ENCODE measurements at places on chromosomes 2 and 18.

- DNase-seq: peak; percentile 68
Observed at GRCh38 chr18:63949068-63949737, at the start of gene HMSD. TSS of gene HMSD (plus strand) at chr18:63949301. CDS start at chr18:63953456, 4,155 bp downstream.

- peak; percentile 32 for DNase-seq
Observed at GRCh38 chr2:25912851-25913695, 34.8 kb upstream of the ASXL2 start.

DNA sequence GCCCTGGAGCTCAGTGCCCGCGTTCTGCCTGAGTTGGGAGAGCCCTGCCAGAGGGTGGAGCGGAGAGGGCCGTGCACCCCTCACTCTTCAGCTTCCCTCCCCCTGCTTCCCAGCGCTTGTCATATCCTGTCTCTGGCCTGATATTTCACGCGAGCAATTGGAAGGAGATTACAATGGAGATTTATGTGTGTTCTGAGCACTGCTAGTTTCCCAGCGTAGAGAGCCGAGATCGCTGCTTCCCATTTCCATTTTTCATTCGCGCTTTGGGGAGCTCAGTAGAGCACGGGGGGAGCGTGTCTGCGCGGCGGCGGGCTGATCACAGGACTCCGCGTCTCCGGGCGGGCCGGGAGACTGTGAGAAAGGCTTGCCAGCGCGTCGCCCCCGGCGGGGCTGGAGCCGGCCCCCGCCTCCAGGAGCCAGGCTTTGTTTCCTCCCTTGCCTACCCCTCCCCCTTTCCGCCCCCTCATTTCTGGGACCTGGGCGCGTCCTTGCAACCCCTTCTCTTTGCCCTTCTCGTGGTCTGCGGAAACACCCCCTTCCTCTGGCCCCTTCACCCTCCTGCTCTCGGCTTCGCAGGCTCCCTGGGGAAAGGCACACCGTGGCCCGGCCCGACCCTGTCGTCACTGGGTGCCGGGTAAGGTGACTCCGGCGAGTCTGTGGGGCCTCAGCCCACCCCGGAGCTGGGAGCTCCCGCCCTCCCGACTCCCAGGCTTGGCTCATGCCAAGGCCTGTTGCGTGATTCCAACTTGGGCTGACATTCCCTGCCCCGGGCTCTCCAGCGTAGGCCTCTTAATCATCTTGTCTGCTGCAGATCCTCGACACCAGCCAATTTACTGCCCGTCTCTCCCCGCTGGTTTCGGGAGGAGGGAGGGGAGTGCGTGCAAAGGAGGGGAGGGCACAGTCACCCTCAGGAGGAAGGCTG, 5.8 kb downstream of the DLX2 start:
- peak; percentile 92 for DNase-seq

- no peak for DNase-seq
Observed at GRCh38 chr2:152971685-152972084, 253.3 kb downstream of the ARL6IP6 start.

DNA sequence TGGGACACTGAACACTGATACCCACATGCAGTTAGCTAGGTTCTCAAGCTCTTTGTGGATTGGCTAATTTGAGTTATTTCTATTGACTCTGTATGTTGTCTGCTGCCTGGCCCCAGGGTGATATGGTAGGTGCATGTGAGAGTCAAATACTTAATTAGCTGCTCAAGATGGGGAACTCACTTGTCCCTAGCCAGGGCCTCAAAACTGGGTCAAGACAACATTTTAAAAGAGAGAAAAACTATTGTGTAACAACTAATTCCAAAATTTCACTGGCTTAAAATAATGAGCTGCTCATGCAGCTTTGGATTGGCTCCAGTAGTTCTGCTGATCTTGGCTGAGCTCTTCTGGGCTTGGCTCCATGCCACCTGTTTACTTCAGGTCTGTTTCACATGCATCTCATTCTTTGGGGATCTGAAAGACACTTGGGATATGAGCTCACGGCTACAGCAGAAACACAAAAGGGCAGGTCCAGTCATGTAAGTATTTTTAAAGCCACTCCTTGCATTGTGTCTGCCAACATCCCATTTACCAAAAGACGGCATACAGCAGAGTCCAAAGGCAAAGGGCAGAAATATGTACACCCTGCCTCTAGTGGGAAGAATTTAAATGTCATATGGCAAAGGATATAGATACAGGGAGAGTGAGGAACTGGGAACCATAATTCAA, 716.8 kb downstream of the SUCLG1 start:
- DNase-seq: peak; percentile 0

DNA sequence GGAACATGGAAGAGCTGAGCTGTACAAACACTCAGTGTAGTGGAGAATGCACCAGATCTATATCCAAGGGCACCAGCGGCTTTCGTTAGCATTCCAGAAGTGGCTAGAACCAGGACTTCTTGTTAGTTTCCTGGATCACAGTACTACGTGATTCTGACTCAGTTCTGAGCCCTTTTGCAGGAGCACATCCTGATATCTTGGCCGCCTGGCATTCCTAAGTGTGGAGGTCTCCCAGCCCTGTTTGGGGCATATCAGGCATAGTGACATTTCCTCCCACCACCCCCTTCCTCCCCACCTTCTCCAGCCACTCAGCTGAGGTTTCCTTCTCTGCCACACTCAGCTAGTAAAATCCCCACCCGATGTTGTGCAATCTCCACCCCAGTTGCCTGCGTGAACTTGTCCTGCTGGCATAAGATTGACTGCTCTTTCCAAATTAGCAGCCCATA, 63.4 kb downstream of the BMP10 start:
- peak; percentile 54 for DNase-seq

DNA sequence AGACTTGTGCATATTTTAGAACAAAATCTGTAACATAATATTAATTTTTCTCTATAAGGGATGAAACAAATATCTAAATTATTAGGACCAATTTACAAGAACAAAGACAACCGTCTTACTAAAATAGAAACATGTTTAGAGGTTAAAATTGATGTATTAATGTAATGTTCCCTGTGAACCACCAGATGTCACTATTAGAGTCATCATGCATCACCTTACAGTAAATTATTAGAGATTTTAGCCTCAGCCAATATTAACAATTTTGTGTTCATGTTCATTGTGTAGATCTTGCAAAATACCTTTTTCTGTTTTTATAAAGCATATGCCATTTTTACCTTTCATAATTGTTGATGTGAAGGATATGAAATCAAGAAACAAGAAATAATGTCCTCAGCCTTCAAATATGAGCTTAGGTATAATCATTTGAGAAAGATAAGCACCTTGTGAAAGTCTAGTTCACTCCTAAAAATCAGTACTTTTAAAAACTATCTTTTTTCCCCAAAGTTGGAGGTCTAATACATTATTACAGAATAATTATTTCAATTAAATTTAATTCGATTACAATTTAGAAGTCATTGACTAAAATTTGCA, 344.3 kb upstream of the KCNH7 start:
- DNase-seq: peak; percentile 2

DNA sequence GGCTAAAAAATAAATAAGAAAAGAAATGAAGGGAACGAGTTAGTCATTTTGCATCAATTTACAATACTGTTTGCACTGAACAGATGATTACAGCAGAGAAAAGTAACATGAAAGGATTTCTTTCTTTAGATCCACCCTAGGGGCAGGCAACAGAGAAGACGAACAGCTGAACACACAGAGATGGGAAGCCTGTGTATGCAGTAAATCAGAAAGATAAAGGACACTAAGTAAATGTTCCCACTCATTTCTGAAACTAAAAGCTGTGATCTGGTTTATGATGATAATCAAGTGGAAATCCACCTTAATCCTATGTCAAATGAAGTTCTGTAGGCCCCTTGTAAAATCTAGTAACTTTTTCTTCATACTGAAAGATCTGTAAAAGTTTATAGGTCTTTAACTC, 54.2 kb downstream of the AKAIN1 start:
- no peak for DNase-seq

GRCh38 chr18:64720781-64721464, 572.0 kb upstream of the LINC00305 start:
- DNase-seq: no peak

DNA sequence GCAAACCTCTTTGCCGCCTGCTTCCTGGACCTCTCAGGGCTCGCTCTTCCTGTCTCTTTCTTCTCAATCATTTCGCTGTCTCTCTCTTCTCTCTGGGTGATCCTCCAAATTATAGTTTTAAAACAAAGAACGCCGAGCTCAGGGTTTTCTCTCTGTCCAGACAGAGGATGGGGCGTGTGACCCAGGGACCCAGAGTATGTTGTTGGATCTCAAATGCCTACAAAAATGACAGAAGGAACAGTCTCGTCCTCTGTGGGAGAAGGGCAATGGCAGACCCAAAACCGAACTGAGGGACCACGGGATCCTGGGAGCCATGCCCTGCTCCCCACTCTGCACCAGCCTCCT, 88.5 kb downstream of the EIPR1 start:
- DNase-seq: no peak

GRCh38 chr2:105373344-105373781, 25.5 kb downstream of the FHL2 start:
- no peak for DNase-seq

GRCh38 chr2:118047380-118047826, 33.5 kb upstream of the CCDC93 start:
- peak; percentile 18 for DNase-seq

- no peak for DNase-seq
Observed at GRCh38 chr2:197089655-197090054, 163.1 kb upstream of the PGAP1 start.

Measured in EL (cell line).